Activated T-helper 1 cell treated with anti-CD3 and anti-CD28 coated beads, Interleukin-2, amount 50 U/mL, for 16 hours (primary cell): ENCODE measurements at places on chromosomes 11 and 22.

DNA sequence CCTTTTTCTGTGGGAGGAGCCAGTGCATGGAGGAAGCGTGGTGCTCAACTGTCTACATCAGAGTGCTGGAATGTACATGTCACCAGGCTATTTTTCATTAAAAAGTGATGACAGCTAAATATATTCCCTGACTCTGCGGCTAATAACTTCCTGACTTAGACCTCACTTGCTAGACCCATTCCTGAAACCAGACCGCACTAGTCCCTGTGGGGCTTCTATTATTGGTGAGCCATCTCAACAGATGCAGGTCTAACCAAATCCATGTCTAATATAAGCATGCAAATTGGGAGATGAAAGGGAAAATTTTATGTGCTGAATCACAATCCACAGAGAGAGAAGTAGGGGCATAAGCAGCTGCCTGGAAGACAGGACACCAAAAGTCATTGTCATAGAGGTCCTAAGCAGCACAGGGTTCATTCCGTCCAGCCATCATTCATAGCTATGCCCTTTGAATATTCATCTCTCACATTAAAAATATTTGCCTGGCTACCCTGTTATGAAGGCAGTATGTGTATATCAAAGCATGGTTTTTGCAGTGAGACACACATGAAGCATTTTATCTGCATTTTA, 110.9 kb upstream of the BLID start:
- no peak for DNase-seq

- DNase-seq, result no peak
Measured at GRCh38 chr22:39935116-39935515, 25.1 kb upstream of the TMA7B start.

GRCh38 chr11:15926071-15926470, 430.3 kb downstream of the SOX6 start:
- no peak for DNase-seq

DNA sequence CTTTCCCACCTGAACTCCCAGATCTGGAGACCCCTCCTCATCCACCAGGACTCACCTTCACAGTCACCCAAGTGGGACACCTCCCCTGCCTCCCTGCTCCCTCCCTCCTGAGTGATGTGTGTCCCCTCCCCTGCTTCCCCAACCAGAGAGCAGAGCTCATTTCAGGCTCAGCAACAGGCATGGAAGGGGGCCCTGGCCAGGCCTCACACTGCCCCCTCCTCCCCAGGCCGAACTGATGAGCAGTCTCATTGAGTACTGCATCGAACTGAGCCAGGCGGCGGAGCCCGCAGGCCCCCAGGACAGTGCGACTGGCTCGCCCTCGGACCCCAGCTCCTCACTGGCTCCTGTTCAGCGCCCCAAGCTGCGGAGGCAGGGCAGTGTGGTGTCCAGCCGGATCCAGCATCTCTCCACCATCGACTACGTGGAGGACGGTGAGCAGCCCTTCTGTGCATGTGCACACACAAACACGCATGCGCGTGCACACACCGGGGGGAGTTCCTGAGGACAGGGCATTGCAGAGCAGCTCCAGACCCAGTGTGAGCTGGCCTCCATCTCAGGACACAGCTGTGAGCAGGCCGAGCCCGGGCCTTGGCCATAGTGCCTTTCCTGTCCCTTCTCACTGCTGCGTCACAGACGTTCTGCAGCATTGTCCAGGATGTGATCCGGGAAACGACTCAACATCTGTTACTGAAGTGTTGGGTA, 17.8 kb upstream of the NEAT1 start:
- no peak for DNase-seq

DNA sequence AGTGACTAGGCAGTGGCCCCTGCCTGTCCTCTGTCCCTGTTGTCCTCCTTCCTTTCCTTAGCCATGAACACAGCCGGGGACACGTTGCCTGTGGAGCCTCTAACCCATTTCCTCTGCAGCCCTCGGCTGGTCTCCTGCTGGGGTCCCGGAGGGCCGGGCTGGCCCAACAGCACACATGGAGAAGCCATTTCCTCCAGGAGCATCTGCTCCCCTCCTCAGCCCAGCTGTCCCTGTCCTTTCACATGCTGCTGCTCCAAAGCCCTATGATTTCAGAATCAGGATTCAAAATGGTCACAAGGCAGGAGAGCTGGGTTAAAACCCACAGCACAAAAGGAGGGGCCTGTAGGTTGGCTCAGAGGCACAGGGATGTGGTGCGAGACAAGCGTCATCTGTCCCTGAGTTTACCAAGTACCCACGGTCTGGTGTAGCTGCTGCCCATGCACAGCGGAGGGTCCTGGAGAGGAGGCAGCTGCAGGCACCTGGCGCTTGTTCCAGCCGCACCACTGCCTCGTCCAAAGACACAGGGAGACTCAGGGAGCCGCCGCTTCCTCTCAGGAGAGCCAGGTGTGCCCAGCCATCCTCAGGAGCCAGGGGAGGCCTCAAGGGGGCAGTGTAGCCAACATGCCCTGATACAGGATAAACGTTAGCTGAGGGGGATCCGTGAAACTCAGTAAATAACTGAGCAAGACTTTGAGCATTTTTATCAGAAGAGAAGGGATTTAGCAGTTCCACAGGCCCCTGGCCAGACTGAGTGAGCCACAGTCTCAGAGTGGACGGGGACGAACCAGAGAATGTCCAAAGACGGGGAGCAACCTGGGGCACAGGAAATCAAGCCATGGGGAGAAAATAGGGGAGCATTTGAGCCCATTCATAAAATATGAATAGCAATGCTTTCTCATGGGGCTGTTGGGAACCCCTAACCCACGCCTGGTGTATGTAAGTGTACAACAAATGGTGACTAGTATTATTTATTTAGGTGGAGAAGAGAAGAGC, 3.9 kb upstream of the VSIG10L2 start:
- DNase-seq, result peak; percentile 16
